ENCODE measurements at places on chromosomes 16 and 17.

DNA sequence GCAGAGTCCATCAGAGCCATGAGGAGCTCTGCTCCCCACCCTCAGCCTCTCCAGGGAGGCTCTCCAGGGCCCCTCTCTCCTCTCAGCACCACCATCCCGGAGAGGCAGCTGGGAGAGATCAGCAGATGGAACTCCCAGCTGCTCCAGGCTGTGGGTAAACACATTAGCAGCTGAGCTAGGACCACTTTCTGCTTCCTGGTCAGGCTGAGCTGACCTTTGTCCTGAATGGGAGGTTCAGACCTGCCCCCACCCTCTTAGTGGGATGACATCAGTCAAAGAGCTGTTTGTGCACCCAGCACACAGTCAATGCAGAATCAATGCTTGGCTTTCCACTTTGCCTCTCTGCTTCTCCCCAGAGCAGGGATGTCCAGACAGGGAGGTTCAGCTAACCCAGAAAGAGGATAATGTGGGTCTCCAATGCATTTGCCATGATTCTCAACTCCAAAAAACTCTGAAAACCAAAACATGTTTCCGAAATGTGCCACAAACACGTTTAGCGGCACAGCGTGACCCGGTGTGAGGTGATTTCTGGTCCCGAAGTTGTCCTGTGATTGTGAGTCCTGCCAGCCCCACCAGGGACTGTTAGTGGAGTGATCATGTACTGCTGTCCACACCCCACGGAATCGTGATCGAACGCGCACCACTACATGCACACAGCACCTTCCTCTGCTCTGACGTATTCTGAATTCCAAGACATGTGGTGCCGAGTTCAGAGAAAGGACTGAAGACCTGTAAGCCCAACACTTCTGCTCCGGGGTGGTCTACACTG, 6.7 kb downstream of the GPR142 start:
- no peak for DNase-seq

- no peak for DNase-seq
Observed at GRCh38 chr16:79933603-79934002, 333.1 kb upstream of the MAF start.

DNA sequence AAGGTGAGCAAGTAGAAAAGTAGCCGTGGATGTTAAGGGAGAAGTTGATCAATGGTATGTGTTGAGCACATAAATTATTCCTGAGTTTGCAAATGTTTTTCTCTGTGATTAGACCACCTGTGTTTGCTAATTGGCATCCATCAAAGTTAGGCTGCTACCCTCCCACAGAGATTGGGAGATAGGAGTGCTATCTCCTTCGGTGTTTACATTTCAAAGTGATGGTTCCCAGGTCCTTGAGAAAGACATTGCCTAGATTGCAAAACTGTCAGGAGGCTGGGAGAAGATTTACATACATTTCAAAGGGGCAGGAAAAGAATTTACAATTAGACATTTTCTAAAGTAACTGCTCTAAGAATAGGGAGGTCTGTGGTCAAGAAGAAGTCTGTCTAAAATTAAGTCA, 54.3 kb upstream of the CNTNAP4 start:
- DNase-seq, result no peak

GRCh38 chr17:36034127-36034526, 16.4 kb upstream of the CCL23 start:
- DNase-seq, result no peak

GRCh38 chr16:84284154-84284722, 10.4 kb upstream of the WFDC1 start:
- no peak for DNase-seq

DNA sequence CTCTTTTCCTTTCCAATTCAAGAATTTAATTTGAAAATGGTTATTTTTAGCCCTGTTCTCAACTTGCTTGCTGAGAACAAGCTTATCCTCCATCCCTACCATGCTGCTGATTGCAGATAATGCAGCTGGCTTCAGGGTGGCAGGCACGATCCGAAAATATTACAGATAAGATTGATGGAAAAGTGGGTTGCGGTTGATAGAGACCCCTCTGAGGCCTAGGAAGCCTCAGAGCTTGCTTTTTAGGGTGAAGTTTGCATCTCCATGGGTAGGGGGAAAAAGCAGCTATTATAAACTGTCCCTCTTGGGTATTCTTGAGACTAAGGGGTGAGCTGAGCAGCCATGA, 116.5 kb upstream of the GOT2 start:
- DNase-seq, result no peak

- DNase-seq, result no peak
Observed at GRCh38 chr17:63358111-63358839, 87.8 kb downstream of the CYB561 start.

- DNase-seq, result peak; percentile 23
Observed at GRCh38 chr17:16491703-16492612, at the start of gene LRRC75A. Gene LRRC75A (minus strand): TSS chr17:16492193. CDS start chr17:16491990, 203 bp downstream.

- no peak for DNase-seq
Observed at GRCh38 chr16:15521758-15522509, 87.5 kb downstream of the BMERB1 start.

- no peak for DNase-seq
Observed at GRCh38 chr16:58124601-58124915, 4.6 kb downstream of the CFAP20 start.

- no peak for DNase-seq
Observed at GRCh38 chr17:65442250-65442649, 119.2 kb downstream of the AXIN2 start.

DNA sequence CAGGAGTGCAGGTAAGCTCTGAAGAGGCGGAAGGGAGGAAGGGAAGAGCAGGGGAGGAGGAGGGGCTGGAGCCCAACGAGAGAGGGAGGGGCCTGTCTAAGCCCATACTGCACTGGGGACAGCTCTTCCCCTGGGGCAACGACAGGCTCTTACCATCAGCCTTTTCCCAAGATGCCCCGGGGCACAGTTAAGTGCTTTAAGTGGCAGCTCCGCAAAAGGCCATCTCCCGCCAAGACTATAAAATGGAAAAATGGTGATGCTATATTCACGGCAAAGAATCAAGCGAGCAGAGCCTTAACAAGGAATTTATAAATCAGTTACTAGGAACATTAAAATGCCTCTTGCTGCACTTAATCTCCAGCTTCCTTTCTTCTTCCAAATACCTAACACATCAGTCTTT, 110.2 kb upstream of the NLRP1 start:
- DNase-seq, result no peak

- DNase-seq, result no peak
Observed at GRCh38 chr17:73650140-73650539, 5.9 kb upstream of the SDK2 start.

DNA sequence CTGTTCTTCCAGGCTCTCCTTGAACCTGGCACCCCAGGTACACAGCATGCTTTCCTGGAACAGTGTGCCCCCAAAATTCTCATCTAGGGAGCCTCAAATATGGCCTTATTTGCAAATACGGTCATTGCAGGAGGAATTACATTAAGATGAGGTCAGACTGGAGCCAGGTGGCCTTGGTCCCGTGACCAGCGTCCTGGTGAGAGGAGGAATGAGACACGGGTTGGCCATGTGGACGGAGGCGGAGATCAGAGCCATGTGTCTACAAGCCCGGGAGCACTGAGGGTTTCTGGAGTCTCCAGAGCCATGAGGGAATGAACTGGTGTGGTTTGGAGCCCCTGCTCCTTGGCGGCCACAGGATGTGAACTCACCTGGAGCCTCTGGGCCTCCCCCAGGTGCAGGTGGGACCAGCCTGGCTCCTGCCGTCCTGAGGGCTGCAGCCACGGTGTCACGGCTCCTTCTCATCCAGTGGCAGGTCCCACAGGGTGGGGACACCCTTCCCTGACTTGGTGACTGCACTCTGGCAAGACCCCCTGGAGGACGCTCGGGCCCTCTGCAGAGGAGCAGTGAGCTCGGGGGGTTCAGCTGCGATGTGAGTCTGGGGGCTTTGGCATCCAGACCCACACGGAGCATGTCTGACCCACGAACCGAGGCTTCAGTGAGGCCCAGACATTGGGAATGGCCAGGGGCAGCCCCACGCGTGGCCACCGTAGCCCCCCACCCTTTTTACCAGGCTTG, 21.8 kb upstream of the GNG13 start:
- no peak for DNase-seq

- DNase-seq, result no peak
Observed at GRCh38 chr17:518047-518735, 165.6 kb upstream of the RPH3AL start.

DNA sequence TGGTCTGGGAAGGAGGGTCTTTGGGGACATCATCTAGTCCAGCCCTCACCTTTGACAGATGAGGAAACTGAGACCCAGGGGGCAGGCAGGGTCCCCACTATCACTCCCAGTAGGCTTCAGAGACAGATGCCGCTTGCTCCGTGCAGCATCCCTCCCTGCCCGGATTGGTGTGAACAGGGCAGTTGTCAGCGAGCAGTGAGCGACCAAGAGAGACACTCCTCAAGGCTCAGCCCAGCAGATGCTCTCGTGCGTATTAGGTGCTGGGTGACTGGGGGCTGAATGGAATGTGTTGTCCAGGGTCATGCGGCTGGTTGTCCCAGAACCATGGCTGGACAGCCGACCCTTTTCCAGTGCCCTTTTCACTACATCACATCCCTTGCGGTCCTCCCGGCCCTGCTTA, 49.0 kb downstream of the MPRIP start:
- no peak for DNase-seq

DNA sequence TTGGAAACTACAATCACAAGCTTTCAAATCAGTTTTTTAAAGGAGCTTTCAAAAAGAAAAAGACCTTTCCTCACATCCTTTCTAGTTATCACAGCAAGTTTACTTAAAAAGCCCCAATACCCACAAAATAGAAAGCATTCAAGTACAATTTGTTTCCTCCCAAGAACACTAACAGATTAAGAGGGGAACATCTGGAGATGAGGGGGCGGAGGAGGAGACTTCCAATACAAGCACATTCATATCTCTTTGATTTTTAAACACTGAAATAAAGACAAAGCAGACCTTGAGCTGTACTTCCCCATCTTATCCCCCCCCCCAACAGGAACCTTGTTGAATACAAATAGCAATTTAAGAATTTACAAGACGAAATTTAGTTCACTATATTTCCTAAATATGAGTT, 2.0 kb downstream of the YWHAE start:
- DNase-seq, result no peak

- DNase-seq, result no peak
Observed at GRCh38 chr16:86783636-86784626, 205.6 kb downstream of the FOXL1 start.

DNA sequence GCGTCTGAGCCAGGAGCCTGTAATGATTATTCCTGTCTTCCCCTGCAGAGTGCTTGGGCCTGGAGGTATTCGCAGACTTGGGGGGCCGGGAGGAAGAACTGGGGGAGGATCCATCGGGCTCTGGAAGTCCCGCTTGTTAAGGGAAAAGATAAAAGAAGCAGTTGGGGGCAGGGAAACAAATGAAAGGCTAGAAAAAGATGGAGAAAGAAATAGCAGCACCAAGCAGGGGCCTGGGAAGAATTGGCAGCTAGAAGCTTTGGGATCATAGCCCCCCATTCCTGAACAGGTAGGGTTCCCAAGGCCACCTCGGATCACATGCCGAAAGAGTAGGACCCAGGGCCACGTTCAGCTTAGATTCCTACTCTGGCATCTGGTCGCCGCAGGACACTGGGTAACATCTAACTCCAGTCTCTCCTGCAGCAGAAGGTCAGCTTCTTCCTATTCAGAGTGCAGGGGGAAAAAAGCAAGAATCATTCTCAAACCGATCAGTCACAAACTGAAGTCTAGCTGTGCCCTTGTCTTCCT, 23.6 kb downstream of the ADAM11 start:
- DNase-seq, result no peak

- DNase-seq, result no peak
Observed at GRCh38 chr16:17173281-17173680, 297.5 kb downstream of the XYLT1 start.
